ENCODE measurements at places on chromosomes 7 and 10.

GRCh38 chr7:71198887-71199286 lies 66.9 kb downstream of the GALNT17 start:
- no peak for DNase-seq

DNA sequence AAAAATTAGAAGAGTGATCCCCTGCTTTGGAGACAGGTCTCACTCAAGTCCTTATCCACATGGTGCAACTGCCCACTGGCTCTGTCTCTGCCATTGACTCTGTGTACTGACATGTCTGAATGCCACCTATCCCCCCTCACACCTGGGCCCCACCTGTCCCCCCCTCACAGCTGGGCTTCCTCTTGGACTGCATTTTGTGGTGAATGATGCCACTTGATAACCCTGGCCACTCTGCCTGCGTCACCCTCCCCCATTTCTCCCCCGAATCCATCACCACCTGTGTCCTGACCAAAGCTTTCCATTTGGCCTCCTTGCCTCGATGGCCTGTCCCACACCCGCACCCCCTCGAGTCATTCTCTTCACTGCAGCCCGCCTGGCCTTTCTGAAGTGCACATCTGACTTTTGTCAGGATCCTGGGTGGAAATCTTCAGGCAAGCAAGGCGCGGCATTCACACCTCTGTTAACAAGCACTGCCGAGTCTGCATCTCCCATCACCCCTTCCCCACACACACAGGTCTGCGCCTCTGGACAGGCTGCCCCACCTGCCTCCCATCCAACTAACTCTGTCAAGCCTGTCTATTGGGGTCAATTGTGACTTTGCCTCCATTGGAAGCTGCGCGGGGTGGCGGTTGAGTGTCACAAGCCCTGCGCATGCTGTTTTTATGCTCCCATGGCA lies 175.3 kb upstream of the KLF14 start:
- DNase-seq, result no peak

DNA sequence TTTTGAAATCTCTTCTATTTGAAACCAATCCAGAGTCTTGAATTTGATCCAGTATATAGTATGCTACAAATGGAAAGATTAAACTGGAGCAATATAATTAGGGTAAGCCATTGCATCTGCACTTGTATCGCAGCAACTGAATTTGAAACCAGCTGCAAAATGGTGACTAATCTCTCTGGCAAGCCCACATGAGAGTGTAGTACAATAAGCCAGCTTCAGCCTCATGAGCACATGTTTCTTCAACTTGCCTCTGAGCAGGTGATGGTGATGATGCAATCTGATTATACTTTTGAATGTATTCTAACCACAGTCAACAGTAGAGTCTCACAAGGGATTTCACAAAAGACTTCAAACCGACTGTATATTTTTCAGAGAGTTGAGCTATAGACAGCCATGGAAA lies 829 bp upstream of the RPA3 start:
- DNase-seq, result peak; percentile 53

- no peak for DNase-seq
Measured at GRCh38 chr10:95408148-95408960, 117.6 kb upstream of the PDLIM1 start.

- no peak for DNase-seq
Measured at GRCh38 chr10:104293011-104293410, 24.0 kb downstream of the GSTO2 start.

DNA sequence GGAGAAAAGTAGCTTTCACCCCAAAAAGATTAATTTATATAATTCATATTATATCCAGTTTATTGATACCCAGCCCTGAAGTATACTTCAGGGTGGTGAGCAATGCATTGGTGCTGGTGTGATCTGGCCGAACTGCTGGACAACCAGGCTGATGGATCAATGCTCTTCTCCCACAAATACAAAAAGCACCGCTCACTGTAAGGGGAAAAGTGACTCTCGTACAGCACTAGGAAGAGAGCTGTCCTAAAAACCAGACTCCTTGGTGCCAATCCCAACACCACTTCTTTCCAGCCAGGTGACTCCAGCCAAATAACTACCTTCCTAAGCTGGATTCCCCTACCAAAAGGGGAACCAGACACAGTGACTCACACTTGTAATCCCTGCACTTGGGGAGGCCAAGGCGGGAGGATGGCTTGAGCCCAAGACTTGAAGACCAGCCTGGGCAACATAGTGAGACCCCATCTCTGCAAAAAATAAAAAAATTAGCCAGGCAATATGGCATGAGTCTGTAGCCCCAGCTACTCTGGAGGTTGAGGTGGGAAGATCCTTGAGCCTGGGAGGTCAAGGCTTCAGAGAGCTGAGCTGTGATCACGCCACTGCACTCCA lies 13.1 kb upstream of the TNPO3 start:
- DNase-seq, result no peak

- peak; percentile 6 for DNase-seq
Measured at GRCh38 chr10:133143200-133143533, 16.9 kb upstream of the KNDC1 start.

- no peak for DNase-seq
Measured at GRCh38 chr7:31411416-31411815, 70.9 kb upstream of the NEUROD6 start.

GRCh38 chr10:92187101-92187500 lies 103.8 kb downstream of the CPEB3 start:
- no peak for DNase-seq

- DNase-seq, result no peak
Measured at GRCh38 chr10:10662716-10663408, 354.8 kb upstream of the CELF2 start.

GRCh38 chr7:5303061-5303460 lies 20.3 kb downstream of the SLC29A4 start:
- no peak for DNase-seq

- no peak for DNase-seq
Measured at GRCh38 chr7:121510302-121510701, 114.2 kb upstream of the FAM3C start.

- no peak for DNase-seq
Measured at GRCh38 chr7:30246392-30246791, 38.0 kb upstream of the ZNRF2 start.

- no peak for DNase-seq
Measured at GRCh38 chr7:42392826-42393225, 155.8 kb upstream of the GLI3 start.

DNA sequence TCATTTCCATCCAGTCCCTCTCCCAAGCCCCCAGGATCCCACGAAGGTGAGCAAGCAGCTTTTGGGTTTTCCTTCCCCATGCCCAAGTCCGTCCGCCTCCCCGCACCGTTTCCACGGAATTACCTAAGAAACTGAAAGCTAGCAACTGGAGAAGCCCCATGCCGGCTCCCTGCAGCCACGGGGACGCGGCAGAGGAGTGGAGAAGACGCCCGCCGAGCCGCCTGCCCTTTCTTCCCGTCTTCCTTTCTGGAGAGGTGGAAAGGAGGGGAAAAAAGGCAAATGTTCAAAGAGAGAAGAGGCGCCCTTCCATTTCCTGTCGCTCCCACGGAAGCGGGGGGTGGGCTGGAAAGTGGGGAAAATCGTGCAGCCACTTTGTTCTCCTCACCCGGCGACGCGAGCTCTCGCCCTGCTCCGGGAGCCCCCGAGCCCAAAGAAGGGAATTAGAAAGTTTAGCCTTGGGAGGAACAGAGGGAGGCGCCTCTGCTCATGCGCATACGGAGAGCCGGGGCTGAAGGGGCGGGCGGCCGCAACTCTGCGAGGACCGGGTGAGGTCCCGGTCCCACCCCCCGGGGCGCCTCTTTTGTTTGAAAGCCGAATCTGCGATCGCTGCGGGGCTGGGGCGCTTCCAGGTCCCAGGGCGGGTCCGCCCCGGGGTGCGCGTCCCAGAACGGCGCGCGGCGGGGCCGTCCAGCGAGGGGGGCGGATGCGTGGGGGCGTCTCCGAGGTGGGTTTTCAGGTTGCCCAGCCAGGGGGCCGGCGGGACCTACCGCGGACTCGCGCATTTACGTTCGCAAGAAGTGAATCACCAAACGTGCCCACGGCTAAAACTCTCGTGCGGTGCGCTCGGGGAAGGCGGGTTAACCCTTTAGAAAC lies at the start of gene LAMB1:
TSS of gene LAMB1 (minus strand) at position 436 of the 873 bp plus-strand sequence. CDS start at position 160, 276 bp downstream.
- peak; percentile 80 for DNase-seq

DNA sequence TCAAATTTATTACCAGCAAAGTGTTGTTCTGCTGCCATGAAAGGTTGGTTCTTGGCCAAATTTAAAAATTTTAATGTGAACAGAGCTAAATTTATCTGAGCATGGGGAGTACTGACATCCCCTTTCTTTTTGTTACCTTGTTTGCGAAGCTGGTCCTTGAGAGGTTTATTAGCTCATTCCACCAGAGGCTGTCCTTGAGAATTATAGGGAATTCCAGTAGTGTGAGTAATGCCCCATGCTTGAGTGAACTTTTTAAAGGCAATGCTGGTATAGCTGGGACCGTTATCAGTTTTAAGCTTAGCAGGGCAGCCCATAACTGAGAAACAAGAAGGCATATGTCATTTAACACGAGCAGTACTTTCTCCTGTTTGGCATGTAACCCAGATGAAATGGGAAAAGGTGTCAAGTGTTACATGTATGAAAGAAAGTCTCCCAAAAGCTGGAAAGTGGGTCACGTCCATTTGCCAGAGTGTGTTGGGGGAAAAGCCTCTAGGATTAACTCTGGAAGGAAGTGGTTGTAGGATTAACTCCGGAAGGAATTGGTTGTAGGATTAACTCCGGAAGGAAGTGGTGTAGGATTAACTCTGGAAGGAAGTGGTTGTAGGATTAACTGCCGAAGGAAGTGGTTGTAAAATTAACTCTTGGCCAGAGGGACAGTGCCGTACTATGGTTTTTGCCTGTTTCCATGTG lies 37.3 kb upstream of the AKR1C2 start:
- DNase-seq, result no peak

DNA sequence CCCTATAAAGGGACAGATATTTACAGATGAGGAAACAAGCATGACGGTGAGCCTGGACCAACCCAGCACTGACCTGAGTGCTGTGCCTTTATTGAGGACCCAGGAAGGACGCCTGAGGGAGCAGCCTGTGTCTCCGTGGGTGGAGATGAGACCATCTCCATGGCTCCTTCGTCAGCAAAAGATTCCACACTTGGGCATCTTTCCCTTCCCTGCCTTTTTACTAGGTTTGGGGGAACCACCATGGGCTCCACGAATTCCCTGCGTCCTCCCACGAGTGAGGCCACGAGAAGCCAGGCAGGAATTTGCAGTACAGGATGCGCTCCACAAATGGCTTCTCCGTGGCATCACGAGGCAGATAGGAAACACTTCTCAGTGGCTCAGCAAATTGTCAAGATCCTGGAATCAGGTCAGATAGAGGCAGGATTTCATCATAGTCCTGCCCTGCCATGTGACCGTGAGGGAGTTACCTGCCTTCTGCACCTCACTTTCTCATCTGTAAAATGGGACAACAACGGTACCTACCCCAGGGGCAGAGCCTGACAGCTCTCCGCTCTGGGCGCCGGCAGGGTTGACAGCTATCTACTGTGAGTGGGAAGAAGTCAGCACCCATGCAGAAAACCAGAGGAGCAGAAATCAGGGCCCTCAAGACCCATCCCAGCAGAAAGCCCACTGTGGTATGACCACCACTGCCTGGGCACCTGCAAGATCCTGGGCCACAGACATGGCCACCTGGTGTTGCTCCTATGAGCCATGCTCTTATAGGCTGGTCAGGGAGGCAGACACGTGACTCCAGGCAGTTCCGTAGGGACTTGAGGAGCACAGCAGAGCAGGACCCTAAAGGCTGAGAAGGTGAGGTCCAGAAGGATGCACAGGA lies 80.1 kb downstream of the GRID1 start:
- no peak for DNase-seq

DNA sequence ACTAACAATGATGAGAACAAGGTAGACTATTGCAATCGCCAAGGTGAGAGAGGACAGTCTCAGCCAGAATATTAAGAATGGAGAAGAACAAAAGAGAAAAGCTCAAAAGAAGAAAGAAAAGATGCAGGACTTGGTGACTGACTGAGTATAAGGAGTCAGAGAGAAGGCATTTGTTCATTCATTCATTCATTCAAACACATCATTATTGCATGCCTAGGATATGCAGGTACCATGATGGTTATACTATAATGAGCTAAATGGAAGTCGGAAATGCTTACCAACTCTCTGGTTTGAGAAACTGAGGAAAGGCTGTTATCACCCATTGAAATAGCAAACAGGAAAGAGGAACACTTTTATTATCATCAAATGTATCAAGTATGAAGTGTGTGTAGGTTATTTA lies 180.7 kb downstream of the IMMP2L start:
- DNase-seq, result no peak

GRCh38 chr10:97067716-97068391 lies 117.9 kb downstream of the SLIT1 start:
- DNase-seq, result no peak

GRCh38 chr7:531777-532176 lies 12.1 kb upstream of the PDGFA start:
- no peak for DNase-seq

- no peak for DNase-seq
Measured at GRCh38 chr10:116247691-116248090, 25.3 kb downstream of the GFRA1 start.

- DNase-seq, result no peak
Measured at GRCh38 chr10:82394122-82394521, 519.1 kb downstream of the NRG3 start.

DNA sequence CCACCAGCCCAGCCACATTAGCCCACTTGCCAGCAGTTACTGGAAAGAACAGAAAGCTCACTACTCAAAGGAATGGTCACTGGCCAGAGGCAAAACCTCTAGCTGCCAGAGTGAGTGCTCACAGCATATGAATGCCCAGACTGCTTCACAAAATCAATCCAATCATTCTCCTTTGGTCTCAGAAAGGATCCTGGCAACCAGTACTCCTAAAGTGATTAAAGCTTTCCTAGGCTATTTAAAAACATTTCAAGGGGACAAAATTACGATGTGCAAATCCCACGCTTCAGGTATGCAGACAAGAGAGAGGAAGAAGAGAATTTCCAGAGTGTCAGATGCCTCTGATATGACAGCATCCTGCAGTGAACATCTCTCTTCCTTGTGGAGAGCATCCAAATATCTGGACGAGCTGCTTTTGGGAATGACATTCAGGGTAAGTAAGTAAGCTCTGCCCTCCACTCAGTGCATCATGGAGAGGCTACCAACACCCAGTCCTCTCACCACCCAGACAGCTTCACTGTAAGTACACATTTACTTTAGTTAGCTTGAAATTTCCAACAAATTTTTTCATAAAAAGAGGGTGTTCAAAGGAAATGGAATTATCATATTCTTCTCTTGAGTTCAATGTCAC lies 25.1 kb downstream of the ICA1 start:
- DNase-seq, result no peak

GRCh38 chr7:101087334-101088068 lies 2.2 kb downstream of the TRIM56 start:
- no peak for DNase-seq

DNA sequence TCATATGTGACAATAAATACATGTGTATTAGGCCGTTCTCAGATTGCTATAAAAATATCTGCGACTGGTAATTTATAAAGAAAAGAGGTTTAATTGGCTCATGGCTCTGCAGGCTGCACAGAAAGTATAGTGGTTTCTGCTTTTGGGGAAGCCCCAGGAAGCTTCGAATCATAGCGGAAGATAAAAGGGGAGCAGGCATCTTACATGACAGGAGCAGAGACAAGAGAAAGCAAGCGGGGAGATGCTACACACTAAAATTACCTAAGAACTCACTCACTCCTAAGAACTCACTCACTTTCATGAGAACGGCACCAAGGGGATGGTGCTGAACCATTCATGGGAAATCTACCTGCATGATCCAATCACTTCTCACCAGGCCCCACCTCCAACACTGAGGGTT lies 284.9 kb downstream of the OTUD1 start:
- no peak for DNase-seq

Measured in WERI-Rb-1 (cell line).